Hematopoietic multipotent progenitor cell treated with erythropoietin and hydrocortisone succinate and interleukin-3 and kit ligand, for 8 days (in vitro differentiated cells): ENCODE measurements at places on chromosomes 7 and 10.

DNA sequence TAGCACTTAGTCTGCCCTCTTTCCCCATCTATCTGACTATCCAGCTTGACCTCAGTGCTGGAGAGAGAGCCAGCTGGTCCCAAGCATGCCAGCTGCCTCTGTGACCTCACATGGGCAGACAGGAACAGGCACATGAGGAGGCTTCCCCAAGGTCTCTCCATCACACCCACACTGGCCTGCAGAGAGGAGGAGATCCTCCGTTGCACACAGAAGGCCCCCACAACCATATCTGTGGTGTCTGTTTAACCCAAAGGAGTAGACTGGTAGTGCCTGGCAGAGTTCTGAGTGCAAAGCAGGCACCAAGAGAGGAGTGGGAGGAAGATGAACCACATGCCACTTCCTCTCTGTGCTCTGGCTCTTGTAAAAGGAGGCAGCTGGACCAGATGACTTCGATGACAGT, 4.8 kb upstream of the ANK3 start:
- DNase-seq: no peak

DNA sequence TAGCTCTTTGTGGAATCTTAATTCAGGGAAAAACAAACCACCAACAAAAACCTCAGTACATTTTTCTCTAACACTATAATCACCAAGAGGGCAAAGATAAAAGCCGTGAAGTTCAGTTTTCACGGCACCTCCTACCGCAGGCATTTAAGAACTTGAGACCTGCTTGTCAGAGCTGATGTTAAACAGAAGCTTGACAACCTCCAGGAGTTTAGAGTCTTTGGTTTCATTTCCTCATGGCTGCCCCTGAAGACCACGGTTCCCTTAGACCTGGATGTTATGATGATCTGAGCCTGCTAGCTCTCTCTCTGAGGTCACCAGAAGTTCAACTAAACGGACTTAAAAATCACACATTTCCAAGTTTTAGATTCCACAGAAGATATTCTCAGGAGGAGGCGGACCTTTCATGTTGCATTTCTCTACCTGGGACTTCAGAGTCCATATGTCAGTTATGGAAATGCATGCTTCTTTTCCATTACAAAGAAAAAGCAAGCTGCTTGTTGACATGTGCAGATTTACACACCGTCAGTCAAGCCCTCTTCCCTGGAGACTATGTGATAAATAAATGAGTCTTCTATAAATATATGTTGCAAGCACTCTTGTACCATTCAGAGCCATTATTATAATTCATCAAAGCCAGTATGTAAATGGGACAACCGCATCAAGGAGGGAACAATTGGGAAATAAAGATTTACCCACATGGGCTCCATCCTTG, 258.0 kb downstream of the GFRA1 start:
- DNase-seq: no peak

DNA sequence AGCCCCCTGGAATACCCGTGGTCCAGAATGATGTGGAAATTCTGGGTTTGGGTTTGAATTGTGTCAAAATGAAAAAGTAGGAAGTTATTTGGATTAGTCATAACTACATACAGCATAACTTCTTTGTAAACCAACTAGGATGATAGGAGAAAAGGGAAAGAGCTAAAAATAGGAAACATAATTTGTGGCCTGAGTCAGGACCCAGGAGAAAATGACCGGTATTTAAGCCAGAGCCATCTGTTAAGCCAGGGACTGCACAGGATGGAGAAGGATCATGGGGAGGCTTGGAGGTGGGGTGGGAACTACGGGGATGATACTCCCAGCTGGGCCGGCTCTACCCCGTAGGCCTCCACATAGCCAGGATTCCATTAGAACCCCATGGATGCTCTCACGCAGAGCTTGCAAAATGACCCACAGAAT, 98.6 kb downstream of the MYOF start:
- no peak for DNase-seq

DNA sequence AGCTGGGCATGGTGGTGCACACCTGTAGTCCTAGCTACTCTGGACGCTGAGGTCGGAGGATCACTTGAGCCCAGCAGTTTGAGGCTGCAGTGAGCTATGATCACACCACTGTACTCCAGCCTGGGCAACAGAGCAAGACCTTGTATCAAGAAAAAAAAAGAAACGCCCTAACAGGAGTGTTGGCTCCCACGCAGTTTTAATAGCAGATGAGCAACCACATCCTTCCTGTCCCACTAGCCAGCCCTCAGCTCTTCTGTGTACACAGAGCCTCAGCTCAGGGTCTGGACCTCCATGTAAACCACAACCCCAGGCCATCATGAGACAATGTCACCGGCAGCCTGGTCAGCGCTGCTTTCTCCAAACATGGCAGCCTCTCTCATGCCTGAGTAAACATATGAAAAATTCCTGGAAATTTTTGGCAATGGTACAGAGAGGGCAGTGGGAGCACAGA, 108.2 kb downstream of the PIP4K2A start:
- DNase-seq: peak; percentile 64

- peak; percentile 62 for DNase-seq
Observed at GRCh38 chr7:100247152-100247757, 27.5 kb downstream of the PVRIG start.

GRCh38 chr7:70474639-70475234, 657.2 kb upstream of the GALNT17 start:
- no peak for DNase-seq

GRCh38 chr7:129530795-129531391, 28.6 kb downstream of the SMKR1 start:
- no peak for DNase-seq

DNA sequence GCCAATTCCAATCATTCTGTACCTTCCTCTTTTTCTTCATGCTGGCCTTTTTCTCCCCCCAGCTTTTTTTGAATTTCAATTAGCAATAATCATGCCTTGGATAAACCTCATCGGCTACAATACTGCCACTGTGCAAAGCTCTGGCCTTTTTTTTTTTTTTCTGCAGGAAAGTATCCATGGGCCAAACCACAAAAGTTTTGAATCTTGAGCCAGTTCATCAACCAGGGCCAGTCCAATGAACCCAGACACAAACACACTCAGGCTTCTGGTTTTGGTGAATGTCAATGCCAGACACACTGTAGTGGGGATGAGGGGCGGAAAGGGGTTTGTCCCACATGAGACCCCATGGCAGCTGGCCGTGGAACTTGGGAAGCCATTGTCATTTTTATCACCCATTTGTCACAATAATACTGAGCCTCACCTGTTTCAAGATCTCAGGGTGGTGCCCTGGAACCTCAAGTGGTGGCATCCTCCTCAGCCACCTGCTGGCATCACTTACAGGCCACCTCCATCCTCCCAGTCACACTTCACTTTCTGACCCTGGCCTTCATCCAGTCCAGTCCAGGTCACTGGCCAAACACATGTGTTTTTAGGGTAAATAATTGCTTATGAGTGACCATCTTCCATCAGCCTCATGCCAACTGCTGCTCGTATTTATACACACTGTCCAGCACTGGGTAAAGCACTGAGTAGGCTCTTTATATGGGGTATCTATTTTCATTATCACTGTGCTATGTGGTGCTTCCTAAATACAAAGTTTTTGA, 40.8 kb upstream of the TSPAN33 start:
- DNase-seq: no peak

DNA sequence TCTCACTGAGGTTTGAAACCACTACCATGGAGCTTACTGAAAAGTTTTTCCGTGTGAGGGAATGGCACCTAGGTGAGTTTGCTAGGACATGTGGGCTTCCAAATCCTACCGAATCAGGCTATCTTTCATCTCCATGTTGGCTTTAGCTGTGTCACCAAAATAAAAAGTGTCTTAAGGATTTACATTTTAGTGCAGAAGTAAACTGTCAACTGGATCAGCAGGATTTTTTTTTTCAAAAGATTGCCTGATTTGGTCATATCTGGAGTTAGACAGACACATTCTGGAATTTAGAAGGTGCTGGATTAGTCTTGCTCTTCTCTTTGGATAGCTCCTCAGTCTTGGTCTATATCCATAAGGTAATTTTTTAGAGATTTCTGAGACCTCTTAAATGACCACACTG, 5.5 kb downstream of the ARID5B start:
- DNase-seq: no peak

GRCh38 chr10:50582046-50582445, 41.7 kb downstream of the SGMS1 start:
- no peak for DNase-seq

DNA sequence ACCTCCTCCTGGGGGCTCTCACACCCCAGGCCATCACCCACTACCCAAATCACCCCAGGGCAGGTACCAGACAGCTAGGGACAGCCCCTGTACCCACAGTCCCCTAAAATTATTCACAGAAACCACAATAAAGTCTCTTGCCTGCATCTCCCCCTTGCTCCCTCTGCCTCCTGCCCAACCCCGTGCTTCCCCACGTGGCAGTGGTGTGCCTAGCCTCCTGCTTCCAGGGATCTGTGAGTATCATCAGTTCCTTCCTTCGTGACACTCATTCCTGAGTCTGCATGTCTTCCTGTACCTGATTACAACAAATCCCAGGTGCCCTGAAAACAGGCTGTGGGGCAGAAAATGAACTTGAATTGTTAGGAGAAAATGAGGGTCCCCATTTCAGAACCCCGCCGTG, 61.5 kb downstream of the PRKAG2 start:
- no peak for DNase-seq

DNA sequence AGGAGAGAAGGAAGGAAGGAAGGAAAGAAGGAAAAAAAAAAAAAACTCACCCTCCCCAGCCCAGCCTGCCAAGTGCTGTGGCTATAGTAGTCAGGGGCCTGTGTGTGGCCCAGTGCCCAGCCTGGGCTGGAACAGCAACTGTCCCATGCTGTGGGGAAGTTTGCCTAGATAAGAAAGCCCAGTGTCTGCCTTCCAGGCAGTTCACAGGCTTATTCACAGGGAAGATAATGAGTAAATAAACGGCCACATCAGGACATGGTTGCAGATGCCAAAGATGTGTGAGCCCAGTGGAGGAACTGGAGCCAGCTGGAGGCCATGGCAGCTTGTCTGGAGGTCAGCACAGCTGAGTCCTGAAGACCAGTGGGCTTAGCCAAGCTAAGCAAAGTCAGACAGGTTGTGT, 132.4 kb upstream of the FOXK1 start:
- peak; percentile 96 for DNase-seq

- DNase-seq: no peak
Observed at GRCh38 chr7:115070311-115070710, 148.4 kb downstream of the MDFIC start.

DNA sequence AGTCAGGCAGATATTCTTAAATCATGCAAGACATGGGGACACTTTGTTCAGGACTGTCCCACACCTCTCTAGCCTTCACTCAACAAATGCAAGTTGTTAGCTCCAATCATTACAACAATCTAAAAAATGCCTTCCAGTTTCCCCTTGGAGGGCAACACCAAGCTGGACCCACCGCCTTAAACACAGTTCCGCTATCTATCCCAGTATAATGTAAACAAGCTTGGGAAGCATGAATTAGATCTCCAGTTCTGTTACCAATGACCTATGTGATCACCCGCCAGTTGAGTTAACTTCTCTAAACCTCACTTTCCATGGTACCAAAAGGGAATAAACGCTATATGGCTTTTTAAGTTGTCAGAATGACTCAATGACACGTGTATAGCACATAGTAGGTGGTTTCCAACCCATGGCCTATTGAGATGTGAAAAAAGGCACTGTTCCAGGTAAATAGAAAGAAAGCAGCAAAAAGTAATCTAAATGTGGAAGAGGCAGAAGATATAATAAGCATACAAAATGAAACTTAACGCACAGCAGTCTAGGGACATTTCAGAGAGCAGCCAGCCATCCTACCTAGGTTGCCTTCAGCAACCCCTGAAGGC, 2.4 kb upstream of the REEP3 start:
- no peak for DNase-seq

DNA sequence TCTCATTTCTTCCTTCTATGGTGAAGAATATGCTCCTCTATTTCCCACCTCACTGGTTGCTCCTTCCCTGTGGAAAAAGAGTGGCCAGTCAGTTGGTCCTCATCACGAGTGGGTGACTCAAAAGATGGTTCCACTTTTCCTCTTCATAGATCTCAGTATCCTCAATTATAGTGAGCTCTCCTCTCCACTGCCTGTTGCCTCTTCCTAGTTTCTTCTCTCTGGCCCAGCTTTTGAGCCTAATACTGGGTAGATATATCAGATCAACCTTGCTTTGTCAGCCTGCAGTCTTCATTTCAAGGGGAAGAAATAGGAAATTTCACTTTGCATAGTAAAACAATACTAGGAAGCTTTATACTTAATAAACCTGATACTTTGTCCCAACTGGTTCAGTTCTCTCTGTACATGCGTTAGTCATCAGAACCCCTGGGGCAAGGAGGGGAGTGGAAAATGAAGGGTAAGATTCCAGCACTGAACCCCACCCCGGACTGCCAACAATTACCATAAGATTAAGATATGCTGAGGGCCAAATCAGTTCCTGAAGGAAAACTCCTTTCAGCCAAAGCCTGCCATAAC, 15.5 kb upstream of the WNT16 start:
- DNase-seq: no peak

- DNase-seq: peak; percentile 69
Observed at GRCh38 chr10:66931340-66931948, 5.6 kb downstream of the LRRTM3 start.

- DNase-seq: no peak
Observed at GRCh38 chr7:114919587-114919986, 2.3 kb upstream of the MDFIC start.
